ENCODE measurements at places on chromosomes 2 and 18.

- no peak for DNase-seq
- H3K4me1 ChIP-seq, result no peaks in the 10 kb centered on the region
- no peaks in the 10 kb centered on the region for H3K27me3 ChIP-seq
- no peak overlapping the region for H3K4me3 ChIP-seq
- H3K36me3 ChIP-seq, result no peaks in the 10 kb centered on the region
- peak overlapping the region; percentile 28 for H3K27ac ChIP-seq
These were observed 45.0 kb downstream of the RPIA start for GRCh38 chr2:88736437-88736836.

DNA sequence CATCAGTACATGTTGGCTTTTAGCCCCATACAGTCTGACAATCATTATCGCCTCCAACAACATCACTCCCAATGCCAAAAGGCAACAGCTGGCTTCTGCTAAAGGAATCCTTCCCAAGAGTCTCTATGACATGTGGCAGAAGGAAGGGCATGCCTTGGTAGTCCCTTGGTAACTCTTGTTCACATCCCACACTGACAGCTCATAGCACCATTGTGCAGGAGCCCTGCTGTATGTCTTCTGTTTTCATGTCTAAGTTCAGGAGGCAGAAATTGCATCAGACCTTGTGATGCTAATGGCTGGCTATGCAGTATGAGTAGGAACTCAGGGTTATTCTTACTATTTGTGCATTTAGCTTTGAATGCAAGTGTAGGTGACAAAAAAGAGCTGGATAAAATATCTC lies 392.1 kb downstream of the PTH2R start:
- no peaks in the 10 kb centered on the region for H3K27me3 ChIP-seq
- no peak overlapping the region for H3K4me3 ChIP-seq
- no peaks in the 10 kb centered on the region for H3K36me3 ChIP-seq
- no peak overlapping the region for H3K27ac ChIP-seq
- H3K4me1 ChIP-seq, result no peaks in the 10 kb centered on the region

DNA sequence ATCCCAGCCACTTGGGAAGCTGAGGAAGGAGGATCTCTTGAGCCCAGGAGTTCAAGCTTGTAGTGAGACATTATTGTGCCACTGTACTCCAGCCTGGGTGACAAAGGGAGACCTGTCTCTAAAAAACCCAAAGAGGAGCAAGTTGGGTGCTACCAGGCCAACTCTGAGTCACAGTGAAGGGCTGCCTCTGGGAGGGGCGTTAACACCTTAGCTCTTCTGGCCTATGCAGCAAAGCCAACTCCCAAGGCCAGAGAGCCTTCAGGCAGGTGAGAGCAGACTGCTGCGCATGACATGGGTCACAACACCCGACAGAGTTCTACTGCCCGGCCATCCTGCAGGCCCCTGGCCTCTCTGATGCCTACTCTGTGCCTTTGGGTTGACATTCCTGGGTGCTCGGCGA lies 32.6 kb upstream of the ATG16L1 start:
- no peak for DNase-seq
- no peaks in the 10 kb centered on the region for H3K4me1 ChIP-seq
- H3K27me3 ChIP-seq, result no peaks in the 10 kb centered on the region
- H3K4me3 ChIP-seq, result no peak overlapping the region
- no peaks in the 10 kb centered on the region for H3K36me3 ChIP-seq
- no peak overlapping the region for H3K27ac ChIP-seq

- no peaks in the 10 kb centered on the region for H3K36me3 ChIP-seq
- DNase-seq, result no peak
- H3K27me3 ChIP-seq, result peaks cover 5% of the 10 kb centered on the region
- no peaks in the 10 kb centered on the region for H3K4me1 ChIP-seq
- H3K4me3 ChIP-seq, result peak within 1 kb of the TSS; percentile 45
- peak within 1 kb of the TSS; percentile 82 for H3K27ac ChIP-seq
These were observed at the start of gene RTKN for GRCh38 chr2:74441690-74442482. TSS of gene RTKN (minus strand) at chr2:74441937. CDS start at chr2:74441816, 121 bp downstream.

- H3K4me3 ChIP-seq, result no peak overlapping the region
- H3K27me3 ChIP-seq, result no peaks in the 10 kb centered on the region
- no peaks in the 10 kb centered on the region for H3K36me3 ChIP-seq
- H3K27ac ChIP-seq, result no peak overlapping the region
- no peak for DNase-seq
These were observed 52.2 kb downstream of the LYPD6B start for GRCh38 chr2:149090706-149091105.

- no peaks in the 10 kb centered on the region for H3K27me3 ChIP-seq
- H3K27ac ChIP-seq, result no peak overlapping the region
- no peaks in the 10 kb centered on the region for H3K4me1 ChIP-seq
These were observed 301.4 kb downstream of the PDE11A start for GRCh38 chr2:177771191-177771590.

GRCh38 chr2:183991968-183992367 lies 606.4 kb upstream of the ZNF804A start:
- no peaks in the 10 kb centered on the region for H3K4me1 ChIP-seq
- no peak overlapping the region for H3K27ac ChIP-seq

GRCh38 chr18:5296706-5297320 lies 1.3 kb upstream of the ZBTB14 start:
- H3K27me3 ChIP-seq, result no peaks in the 10 kb centered on the region
- H3K36me3 ChIP-seq, result no peaks in the 10 kb centered on the region
- H3K4me1 ChIP-seq, result no peaks in the 10 kb centered on the region
- H3K4me3 ChIP-seq, result peak overlapping the region; percentile 33
- DNase-seq, result peak; percentile 78

DNA sequence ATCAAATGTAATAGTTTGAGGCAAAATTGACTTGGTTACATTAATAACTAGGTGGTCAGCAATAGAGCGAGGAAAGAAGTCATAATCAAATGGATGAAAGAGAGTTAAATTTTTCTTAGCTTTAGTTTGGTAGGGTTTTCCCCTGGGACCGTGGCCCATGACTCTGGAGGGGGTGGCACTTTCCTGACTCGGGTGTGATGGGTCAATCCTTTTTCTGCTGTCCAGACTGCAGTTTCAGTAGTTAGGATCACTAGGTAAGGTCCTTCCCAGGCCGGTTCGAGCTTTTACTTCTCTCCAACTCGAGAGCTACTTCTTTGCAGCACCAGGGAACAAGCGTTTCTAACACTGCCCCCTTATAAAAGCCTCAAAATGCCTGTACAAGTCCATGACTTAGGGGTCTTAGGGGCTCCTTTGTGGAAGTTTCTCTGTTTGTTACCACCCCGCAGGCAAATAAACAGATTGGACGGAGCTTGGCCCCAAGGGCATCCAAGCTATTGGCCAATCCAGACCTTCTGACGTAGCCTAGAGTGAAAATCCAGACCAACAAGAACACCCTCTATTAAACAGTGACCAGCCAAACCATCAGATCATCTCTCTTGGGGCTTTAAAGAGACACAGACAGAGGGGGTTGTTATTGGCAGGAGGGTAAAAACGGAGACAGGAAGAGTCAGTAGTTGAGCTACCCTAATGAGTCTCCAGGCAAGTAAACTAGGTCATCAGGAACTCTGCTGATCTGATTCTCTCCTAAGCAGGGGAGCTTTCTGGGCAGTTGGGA lies 9.4 kb upstream of the CEP68 start:
- no peak overlapping the region for H3K4me3 ChIP-seq
- no peaks in the 10 kb centered on the region for H3K27me3 ChIP-seq
- H3K36me3 ChIP-seq, result no peaks in the 10 kb centered on the region
- DNase-seq, result no peak
- no peaks in the 10 kb centered on the region for H3K4me1 ChIP-seq

- no peaks in the 10 kb centered on the region for H3K36me3 ChIP-seq
- H3K27ac ChIP-seq, result no peak overlapping the region
- no peak for DNase-seq
- H3K4me1 ChIP-seq, result no peaks in the 10 kb centered on the region
- no peak overlapping the region for H3K4me3 ChIP-seq
These were observed 171.3 kb downstream of the TMEM18 start for GRCh38 chr2:505941-506340.

- no peaks in the 10 kb centered on the region for H3K36me3 ChIP-seq
- no peak overlapping the region for H3K27ac ChIP-seq
- no peak for DNase-seq
- no peaks in the 10 kb centered on the region for H3K4me1 ChIP-seq
These were observed 168.5 kb downstream of the SUCLG1 start for GRCh38 chr2:84290537-84290936.

- no peaks in the 10 kb centered on the region for H3K4me1 ChIP-seq
- DNase-seq, result no peak
- H3K36me3 ChIP-seq, result no peaks in the 10 kb centered on the region
These were observed 36.8 kb downstream of the CPS1 start for GRCh38 chr2:210593166-210593565.

- DNase-seq, result no peak
- H3K4me1 ChIP-seq, result no peaks in the 10 kb centered on the region
- no peaks in the 10 kb centered on the region for H3K36me3 ChIP-seq
- H3K27ac ChIP-seq, result no peak overlapping the region
- no peak overlapping the region for H3K4me3 ChIP-seq
These were observed 26.5 kb downstream of the CYP26B1 start for GRCh38 chr2:72121153-72121552.

DNA sequence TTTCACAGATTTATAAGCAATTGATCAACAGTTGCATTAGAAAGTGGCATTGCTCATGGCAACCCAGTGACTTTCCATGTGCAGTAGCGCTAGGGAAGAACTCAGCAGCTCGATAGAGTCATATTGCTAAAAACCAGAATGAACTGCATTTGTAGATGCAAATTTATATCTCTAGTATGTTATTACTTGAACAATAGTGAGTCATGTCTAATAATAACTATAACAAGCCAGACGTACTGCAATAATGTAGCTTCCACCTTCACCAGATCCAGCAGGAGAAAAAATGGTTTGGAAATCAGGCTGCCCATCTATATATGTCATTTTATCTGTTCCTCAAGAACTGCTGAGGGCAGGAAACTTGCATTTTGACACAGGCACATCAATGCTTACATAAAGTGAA lies 66.5 kb upstream of the FIGN start:
- no peak for DNase-seq
- H3K27me3 ChIP-seq, result no peaks in the 10 kb centered on the region
- H3K27ac ChIP-seq, result no peak overlapping the region
- no peaks in the 10 kb centered on the region for H3K4me1 ChIP-seq
- H3K36me3 ChIP-seq, result no peaks in the 10 kb centered on the region
- no peak overlapping the region for H3K4me3 ChIP-seq

- no peak overlapping the region for H3K27ac ChIP-seq
These were observed 12.6 kb upstream of the UGT1A8 start for GRCh38 chr2:233604826-233605225.

DNA sequence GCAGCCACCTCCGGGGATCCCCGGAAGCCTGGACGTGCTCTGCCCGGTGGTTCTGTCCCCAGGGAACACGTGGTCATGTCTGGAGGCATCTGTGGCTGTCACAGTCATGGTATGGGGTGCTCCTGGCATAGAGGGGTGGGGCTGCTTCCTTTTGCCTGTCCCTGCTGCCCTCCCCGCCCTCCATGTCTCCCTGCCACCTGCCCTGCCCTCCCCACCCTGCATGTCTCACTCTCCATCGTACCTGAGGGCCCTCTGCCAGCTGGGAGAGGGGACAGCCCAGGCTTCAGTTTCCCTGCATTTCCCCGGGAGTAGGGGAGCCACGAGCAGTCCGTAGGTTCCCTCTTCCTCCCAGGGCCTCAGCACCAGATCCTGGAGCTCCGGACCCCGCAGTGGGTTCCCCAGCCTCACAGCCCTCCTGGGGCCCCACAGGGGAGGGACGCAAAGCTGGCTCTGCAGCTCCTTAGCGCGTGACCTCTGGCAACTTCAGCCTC lies 90.0 kb upstream of the CTDP1 start:
- H3K4me1 ChIP-seq, result no peaks in the 10 kb centered on the region
- no peaks in the 10 kb centered on the region for H3K27me3 ChIP-seq
- no peak for DNase-seq
- H3K4me3 ChIP-seq, result no peak overlapping the region
- no peaks in the 10 kb centered on the region for H3K36me3 ChIP-seq

DNA sequence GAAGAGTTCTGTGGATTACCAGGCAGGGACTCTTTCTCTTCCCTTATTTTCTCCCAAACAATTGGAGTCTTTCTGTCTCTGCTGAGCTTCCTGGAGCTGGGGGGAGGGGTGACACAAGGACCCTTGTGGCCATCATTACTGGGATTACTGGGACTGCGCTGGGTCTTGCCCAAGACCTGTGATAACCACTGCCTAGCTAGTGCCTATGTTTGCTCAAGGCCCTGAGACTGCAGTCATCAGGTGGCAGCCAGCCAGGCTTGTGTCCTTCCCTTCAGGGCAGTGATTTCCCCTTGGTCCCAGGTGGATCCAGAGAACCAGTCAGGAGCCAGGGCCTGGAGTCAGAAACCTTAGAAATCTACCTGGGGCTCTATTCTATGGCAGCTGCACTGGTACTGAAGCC lies 355.6 kb downstream of the PARD3B start:
- H3K36me3 ChIP-seq, result no peaks in the 10 kb centered on the region
- no peaks in the 10 kb centered on the region for H3K27me3 ChIP-seq
- H3K27ac ChIP-seq, result no peak overlapping the region
- no peaks in the 10 kb centered on the region for H3K4me1 ChIP-seq
- no peak for DNase-seq

GRCh38 chr2:20052861-20053281 lies 1.4 kb upstream of the LAPTM4A start:
- no peaks in the 10 kb centered on the region for H3K4me1 ChIP-seq
- H3K36me3 ChIP-seq, result no peaks in the 10 kb centered on the region
- H3K27ac ChIP-seq, result peak overlapping the region; percentile 98
- H3K27me3 ChIP-seq, result no peaks in the 10 kb centered on the region
- peak; percentile 72 for DNase-seq

DNA sequence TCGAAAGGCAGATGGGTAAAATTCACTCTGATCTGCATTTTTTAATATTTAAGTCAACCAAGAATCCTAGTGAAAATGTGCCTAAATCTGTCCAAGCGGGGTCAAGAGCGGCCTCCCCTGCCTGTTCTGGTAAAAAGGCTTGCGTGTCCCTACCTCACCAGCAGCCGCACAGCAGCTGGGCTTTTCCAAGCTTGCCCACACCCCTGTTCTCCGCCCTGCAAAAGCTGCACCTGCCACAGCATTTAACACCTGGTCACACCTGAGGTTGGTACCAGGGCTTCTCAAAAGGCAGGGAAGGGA lies 25.8 kb upstream of the TMEM182 start:
- H3K27ac ChIP-seq, result peak overlapping the region; percentile 79
- no peaks in the 10 kb centered on the region for H3K4me1 ChIP-seq
- H3K4me3 ChIP-seq, result peak overlapping the region; percentile 89
- DNase-seq, result no peak
- H3K27me3 ChIP-seq, result no peaks in the 10 kb centered on the region
- H3K36me3 ChIP-seq, result no peaks in the 10 kb centered on the region

DNA sequence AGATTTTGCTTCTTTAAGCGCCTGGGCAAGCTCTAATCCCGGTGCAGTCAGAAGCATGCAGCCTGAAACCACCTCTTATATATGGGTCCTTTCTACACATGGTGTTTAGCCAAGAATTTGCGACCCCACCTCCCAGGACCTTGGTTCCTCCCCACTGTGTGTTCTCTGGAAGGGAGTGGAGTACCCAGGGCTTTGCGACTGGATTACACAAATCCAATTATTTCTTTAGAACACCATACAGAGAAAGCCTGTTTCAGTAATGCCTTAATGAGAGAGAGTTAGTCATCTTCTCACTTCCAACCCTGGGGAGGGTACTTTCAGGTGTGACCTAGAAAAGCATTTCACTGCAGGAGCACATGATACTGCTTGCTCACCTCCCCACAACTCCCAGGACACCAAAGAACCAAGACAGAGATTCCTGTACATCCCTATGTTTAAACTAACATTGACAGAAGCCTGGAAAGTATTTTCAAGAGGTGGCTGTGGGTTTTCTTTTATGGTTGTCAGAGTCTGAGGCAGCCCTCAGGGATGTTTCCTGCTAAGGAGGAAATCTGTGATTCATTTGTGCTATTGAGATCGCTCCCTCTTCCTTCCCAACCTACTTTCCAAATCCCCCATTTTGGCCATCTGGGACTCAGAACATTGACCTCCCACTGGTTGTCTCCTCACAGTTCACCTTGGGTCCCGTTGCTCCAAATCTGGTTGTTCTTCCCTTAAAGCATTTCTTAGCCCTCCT lies at the start of gene CAPN14:
Gene CAPN14 (minus strand): TSS at position 51 of the 736 bp plus-strand sequence. CDS start 12,068 bp downstream, outside the sequence.
- no peaks in the 10 kb centered on the region for H3K27me3 ChIP-seq
- no peak within 1 kb of the TSS for H3K27ac ChIP-seq
- H3K4me3 ChIP-seq, result no peak within 1 kb of the TSS
- H3K4me1 ChIP-seq, result no peaks in the 10 kb centered on the region

Data from uterus (tissue), 4 donors.